ENCODE measurements at places on chromosomes 4 and X.
A peak's percentile ranks its signal among the peaks of the same experiment; 100 is the strongest.

- no peak overlapping the region for H3K4me3 ChIP-seq
- no peaks in the 10 kb centered on the region for H3K36me3 ChIP-seq
- H3K27me3 ChIP-seq = no peaks in the 10 kb centered on the region
- H3K4me1 ChIP-seq = no peaks in the 10 kb centered on the region
- no peak for DNase-seq
Observed at GRCh38 chr4:124121461-124121971, 591.0 kb downstream of the ANKRD50 start.

GRCh38 chr4:118585015-118585414, 100.2 kb upstream of the METTL14 start:
- no peaks in the 10 kb centered on the region for H3K36me3 ChIP-seq
- no peak overlapping the region for H3K27ac ChIP-seq
- no peaks in the 10 kb centered on the region for H3K27me3 ChIP-seq
- no peaks in the 10 kb centered on the region for H3K4me1 ChIP-seq
- no peak overlapping the region for H3K4me3 ChIP-seq

GRCh38 chrX:72276478-72276953, 532 bp downstream of the RPS4X start:
- peak overlapping the region; percentile 87 for H3K4me3 ChIP-seq
- no peaks in the 10 kb centered on the region for H3K27me3 ChIP-seq
- peaks cover 47% of the 10 kb centered on the region for H3K36me3 ChIP-seq
- peaks cover 33% of the 10 kb centered on the region for H3K4me1 ChIP-seq
- DNase-seq = no peak

DNA sequence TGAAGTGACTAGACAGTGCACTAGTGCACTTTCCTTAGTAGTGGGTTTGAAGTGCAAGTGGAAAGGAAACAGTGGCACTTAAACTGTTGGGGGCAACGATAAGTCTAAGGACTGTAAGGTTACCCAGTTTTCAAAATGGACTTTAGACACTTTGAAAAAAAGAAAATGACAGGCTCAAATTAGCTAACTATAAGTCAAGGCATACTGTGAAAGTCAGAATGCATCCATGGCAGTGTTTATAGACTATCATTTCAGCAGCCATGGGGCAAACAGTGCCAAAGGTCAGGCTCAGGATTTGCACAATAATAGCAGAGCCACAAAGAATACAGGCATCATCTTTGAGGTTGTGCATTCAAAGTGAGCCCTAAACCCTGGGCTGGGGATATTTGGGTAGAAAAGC, 104.4 kb downstream of the CXCL13 start:
- no peak overlapping the region for H3K27ac ChIP-seq
- no peaks in the 10 kb centered on the region for H3K4me1 ChIP-seq
- no peaks in the 10 kb centered on the region for H3K27me3 ChIP-seq
- DNase-seq = no peak

- H3K4me1 ChIP-seq = no peaks in the 10 kb centered on the region
- H3K27ac ChIP-seq = no peak overlapping the region
- no peak for DNase-seq
- H3K36me3 ChIP-seq = no peaks in the 10 kb centered on the region
- no peak overlapping the region for H3K4me3 ChIP-seq
Observed at GRCh38 chr4:105951198-105951597, 55.9 kb downstream of the NPNT start.

DNA sequence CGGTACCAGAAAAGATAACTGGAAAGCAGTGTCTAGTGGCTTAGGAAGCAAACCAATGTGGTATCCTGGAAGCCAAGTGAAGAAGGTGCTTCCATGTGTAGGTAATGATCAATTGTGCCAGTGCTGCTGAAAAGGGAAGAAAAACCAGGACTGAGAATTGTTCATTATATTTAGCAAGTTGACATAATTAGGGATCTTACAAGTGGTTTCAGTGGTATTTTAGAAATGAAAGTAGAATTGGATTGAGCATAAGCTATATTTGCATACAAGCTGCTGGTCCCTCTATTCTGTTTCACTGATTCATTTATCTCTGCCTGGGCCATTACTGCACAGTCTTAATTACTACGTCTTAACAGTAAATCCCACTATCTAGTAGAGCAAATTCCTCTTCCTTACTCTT, 32.3 kb downstream of the PRDM8 start:
- H3K27me3 ChIP-seq = no peaks in the 10 kb centered on the region
- H3K27ac ChIP-seq = no peak overlapping the region
- no peak for DNase-seq
- no peak overlapping the region for H3K4me3 ChIP-seq

DNA sequence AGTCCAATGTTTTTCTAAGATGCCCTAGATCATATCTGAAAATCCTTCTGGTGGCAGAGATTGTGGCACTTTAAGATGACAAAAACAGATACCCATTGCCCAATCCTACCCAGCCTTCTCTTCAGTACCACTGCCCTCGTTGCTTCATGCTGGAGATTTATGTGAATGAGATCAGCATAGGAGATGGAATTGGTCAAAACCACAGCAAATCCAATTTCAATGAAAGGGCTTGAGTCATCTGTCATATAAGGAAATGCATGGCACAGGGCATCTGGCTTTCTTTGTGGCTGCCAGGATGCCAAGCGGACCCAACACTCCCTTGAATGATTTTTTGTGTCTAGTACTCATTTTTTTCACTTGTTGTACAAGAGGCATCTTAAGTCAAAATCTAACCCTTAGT, 16.8 kb downstream of the AFF2 start:
- no peaks in the 10 kb centered on the region for H3K4me1 ChIP-seq
- no peaks in the 10 kb centered on the region for H3K36me3 ChIP-seq
- DNase-seq = no peak
- no peaks in the 10 kb centered on the region for H3K27me3 ChIP-seq
- H3K27ac ChIP-seq = no peak overlapping the region
- no peak overlapping the region for H3K4me3 ChIP-seq

- H3K36me3 ChIP-seq = no peaks in the 10 kb centered on the region
- H3K4me3 ChIP-seq = no peak overlapping the region
- no peak overlapping the region for H3K27ac ChIP-seq
- H3K4me1 ChIP-seq = no peaks in the 10 kb centered on the region
- peaks cover 4% of the 10 kb centered on the region for H3K27me3 ChIP-seq
Observed at GRCh38 chr4:75069493-75070074, 136.7 kb downstream of the PARM1 start.

- no peak overlapping the region for H3K4me3 ChIP-seq
- H3K4me1 ChIP-seq = no peaks in the 10 kb centered on the region
- DNase-seq = no peak
- no peak overlapping the region for H3K27ac ChIP-seq
- no peaks in the 10 kb centered on the region for H3K27me3 ChIP-seq
- no peaks in the 10 kb centered on the region for H3K36me3 ChIP-seq
Observed at GRCh38 chrX:39017716-39018115, 216.5 kb downstream of the MID1IP1 start.

DNA sequence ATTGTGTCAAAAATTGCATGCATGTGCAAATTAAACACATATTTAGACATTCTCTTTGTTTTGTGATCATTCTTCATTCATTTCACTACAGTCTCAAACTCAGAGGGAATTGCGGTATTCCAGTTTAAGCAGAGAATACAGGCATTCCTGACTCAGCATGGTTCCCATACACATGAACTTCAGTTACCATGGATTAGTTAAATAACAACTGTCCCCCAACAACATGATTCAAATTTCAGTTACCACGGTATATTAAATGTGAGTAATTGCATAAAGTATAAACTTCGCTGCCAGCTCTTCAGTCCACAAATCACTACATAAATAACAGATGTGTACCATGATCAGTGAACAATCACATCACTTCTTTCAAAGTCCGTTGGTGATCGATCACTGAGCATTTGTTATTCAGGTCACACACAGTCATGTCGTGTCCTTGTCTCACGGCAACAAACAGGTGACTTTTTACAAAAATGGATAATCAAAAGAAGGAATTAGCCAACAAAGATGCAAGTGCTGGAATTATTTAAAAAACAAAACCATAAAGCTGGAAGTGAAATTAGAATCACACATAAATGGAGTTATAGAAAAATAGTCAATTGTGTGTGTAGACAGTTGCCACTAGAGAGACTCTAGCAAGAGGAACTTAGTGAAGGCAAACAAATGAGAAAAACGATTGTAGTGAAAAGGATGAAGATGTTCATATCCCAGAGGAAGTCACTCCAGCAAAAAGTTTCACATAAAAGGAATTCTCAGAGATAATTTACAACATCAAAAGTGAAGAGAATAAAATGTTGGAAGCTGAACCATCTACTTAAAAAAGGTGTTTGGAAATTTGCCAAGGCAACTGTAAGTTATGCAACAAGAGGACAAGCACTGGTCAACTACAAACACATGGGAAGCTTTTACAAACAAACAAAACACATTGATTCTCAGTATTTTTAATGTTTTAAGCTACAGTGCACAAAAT, 138.6 kb upstream of the SMARCAD1 start:
- H3K27me3 ChIP-seq = no peaks in the 10 kb centered on the region
- H3K27ac ChIP-seq = no peak overlapping the region
- no peak for DNase-seq
- H3K36me3 ChIP-seq = no peaks in the 10 kb centered on the region
- no peaks in the 10 kb centered on the region for H3K4me1 ChIP-seq

DNA sequence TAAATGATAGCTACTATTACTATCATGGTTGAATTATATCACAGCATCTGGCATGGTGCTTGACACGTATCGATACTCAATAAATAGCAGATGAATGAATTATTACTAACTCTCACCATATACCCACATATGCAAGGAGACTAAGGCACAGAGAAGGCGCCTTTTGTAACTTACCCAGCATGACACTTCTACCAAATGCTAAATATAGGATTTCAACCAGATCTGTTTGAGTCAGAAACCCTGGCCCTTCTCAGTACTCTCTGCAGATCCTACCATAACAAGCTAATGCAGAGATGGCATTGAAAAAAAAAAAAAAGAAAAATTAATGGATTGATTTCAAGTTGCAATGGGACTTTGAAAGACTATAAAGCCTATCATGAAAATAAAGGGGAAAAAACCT, 219.5 kb downstream of the DHX15 start:
- H3K27me3 ChIP-seq = peaks cover 7% of the 10 kb centered on the region
- no peaks in the 10 kb centered on the region for H3K36me3 ChIP-seq
- DNase-seq = no peak

GRCh38 chr4:26342328-26343037, 21.7 kb downstream of the RBPJ start:
- peaks cover 23% of the 10 kb centered on the region for H3K4me1 ChIP-seq
- H3K36me3 ChIP-seq = no peaks in the 10 kb centered on the region
- no peak overlapping the region for H3K27ac ChIP-seq
- H3K27me3 ChIP-seq = no peaks in the 10 kb centered on the region
- no peak for DNase-seq

DNA sequence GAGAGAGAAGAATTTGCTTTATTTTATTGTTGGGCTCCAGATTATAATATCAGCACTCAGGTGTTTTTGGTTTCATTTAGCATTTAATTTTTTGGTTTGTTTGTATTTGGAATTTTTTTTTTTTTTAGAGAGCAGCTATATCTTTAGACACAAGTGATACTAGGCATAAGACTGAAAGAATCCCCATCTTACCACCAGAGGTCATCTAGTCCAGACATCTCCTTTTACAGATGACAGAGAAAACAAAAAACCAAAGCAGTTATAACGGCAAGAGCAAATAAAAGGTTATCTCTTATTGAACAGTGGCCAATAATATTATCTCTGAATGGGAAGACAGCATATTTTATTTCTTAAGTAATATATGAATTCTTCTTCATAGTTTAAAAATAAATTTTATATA, 22.8 kb downstream of the USP38 start:
- H3K27ac ChIP-seq = no peak overlapping the region
- peaks cover 61% of the 10 kb centered on the region for H3K36me3 ChIP-seq
- peak; percentile 15 for DNase-seq
- H3K4me1 ChIP-seq = no peaks in the 10 kb centered on the region
- H3K27me3 ChIP-seq = no peaks in the 10 kb centered on the region

GRCh38 chrX:134669378-134670098, 11.3 kb upstream of the PLAC1 start:
- peak overlapping the region; percentile 93 for H3K27ac ChIP-seq
- peak; percentile 23 for DNase-seq
- H3K27me3 ChIP-seq = no peaks in the 10 kb centered on the region
- H3K36me3 ChIP-seq = no peaks in the 10 kb centered on the region

DNA sequence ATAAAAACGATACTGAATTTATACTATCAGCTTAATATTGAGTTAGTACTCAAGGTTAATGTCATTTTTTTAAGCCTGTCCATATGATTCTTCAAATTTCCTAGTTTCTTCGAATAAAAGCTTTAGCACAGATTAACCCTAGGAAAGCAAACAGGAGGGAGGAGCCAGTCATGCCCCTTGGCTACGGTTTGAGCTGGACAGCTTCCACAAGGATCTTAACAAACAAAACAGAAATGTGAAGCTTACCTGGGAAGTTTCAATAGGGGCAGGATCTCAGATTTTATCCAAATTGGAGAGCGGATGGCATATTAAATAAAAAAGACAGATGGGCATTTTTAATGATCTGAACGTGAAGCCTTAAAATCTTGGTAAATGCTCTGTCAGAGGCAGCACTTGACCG, 2.3 kb downstream of the NWD2 start:
- no peaks in the 10 kb centered on the region for H3K36me3 ChIP-seq
- peaks cover 32% of the 10 kb centered on the region for H3K27me3 ChIP-seq
- no peaks in the 10 kb centered on the region for H3K4me1 ChIP-seq

GRCh38 chr4:186296481-186296880, 30.5 kb downstream of the F11 start:
- no peak for DNase-seq
- no peaks in the 10 kb centered on the region for H3K4me1 ChIP-seq
- no peak overlapping the region for H3K27ac ChIP-seq

DNA sequence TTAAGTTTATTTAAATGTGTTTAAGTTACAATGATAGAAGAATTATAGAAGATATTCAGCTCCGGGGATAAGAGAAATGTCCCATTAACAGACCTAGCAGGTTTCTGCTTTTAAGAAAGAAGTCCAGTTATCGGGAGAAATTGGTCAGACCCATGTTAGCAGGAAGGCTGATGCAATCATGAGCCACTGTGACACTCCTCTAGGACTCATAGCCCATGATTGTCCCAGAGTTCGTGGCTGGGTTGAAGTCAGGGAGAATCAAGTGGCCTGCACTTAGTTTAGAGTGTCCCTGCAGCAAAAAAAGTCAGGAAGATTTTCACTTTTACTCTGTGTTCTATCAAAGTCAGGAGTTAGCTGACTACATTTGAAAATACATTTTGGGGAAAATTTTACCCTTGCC, 72.0 kb downstream of the TMEM144 start:
- H3K27ac ChIP-seq = no peak overlapping the region
- no peaks in the 10 kb centered on the region for H3K27me3 ChIP-seq
- H3K4me1 ChIP-seq = no peaks in the 10 kb centered on the region
- no peaks in the 10 kb centered on the region for H3K36me3 ChIP-seq
- DNase-seq = no peak

DNA sequence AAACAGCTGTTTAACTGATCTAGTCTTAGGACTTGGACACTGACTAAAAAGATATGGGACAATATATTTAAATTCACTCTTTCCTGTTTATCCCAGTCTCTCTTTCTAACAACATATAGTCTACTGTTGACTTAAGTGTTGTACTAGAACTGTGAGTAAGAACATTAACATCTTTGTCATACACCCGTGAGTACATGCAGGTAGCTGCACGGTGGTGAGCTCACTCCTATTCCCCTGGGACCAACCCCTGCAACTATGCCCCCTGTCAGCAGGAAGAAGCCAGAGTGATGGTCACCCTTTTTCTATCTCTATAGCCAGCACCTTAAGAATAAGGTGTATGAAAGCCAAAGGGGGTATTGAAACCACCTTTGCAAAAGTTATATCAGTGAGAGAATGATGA, 17.6 kb downstream of the TBL1X start:
- no peak overlapping the region for H3K27ac ChIP-seq
- H3K4me3 ChIP-seq = no peak overlapping the region
- no peaks in the 10 kb centered on the region for H3K27me3 ChIP-seq
- DNase-seq = no peak

GRCh38 chrX:34638116-34638515, 19.0 kb downstream of the TMEM47 start:
- H3K36me3 ChIP-seq = no peaks in the 10 kb centered on the region
- no peak overlapping the region for H3K27ac ChIP-seq
- H3K27me3 ChIP-seq = no peaks in the 10 kb centered on the region
- DNase-seq = peak; percentile 7
